ENCODE measurements at places on chromosomes 12 and 14.

- DNase-seq: no peak
Observed at GRCh38 chr12:318759-319515, 56.3 kb upstream of the SLC6A13 start.

DNA sequence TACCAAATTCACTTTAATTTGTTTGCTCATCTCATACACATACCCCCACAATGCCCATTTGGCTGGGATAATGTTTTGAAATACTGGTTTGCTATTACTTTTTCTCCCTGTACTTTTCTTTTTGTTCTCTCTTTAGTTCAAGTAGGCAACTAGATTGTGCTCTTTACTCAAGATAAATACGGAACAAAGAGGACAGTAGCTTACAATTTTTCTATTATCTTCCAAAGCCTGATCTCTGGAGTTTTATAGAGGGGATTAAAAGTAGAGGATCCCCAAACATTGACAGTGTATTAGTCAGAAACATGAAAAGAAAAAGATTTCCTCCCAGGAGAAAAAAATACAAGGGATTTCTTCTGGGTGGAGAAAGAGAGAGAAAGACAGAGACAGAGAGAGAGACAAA, 102.1 kb upstream of the FSCB start:
- no peak for DNase-seq

DNA sequence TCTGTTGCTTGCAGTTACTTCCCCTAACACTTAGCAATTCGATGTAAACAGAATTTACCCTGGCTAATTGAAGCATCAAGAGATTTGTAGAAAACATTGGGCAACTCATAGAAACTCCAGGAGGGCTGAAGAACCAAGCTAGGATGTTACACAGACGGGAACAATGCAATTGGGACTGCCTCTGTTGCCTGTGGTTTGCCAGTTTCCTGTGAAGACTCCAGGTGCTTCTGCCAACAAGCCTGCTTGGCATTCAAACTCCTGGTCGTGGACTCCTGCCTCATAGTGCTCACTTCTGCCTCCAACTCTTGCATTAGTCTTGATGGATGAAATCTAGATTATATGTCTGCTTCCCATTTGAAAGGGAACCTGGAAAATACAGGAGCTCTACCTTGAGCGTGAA, 246.0 kb downstream of the BMP4 start:
- DNase-seq: peak; percentile 26

DNA sequence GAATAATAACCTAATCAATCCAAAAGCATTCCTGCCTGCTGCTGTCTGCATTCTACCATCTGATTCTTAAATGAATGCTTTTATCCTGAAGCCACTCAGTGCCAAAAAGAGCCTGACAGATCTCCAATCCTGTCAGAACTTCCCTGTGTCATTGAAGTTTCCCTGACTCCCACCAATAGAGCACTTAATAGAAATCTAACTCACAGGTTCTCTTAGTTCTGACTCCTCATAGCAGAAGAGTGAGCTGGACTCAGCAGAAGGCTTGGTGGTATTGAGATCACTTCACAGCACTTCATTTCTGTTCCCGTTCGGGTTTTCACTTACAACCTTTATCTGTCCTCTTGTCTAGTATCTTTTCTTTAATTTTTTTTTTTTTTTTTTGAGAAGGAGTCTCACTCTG, 102.6 kb downstream of the OTOGL start:
- DNase-seq: no peak

DNA sequence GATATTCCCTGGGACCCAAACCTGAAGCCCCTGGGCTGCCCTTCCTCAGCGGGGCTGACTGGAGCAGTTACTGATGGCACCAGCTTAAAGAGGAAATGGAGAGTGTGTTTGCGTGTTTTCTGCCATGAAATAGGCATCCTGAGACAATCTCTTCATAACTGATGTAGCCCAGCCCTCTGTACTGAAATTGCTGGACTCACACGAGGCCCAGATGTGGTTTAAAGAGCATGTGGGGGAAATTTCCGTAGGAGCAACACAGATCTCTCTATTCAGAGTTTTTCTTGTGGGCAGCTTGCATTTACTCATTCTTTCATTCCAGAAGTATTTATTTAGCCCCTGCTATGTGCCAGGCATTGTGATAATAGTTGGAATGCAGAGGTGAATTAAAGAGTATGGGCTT, 782.1 kb upstream of the TBX3 start:
- DNase-seq: no peak

DNA sequence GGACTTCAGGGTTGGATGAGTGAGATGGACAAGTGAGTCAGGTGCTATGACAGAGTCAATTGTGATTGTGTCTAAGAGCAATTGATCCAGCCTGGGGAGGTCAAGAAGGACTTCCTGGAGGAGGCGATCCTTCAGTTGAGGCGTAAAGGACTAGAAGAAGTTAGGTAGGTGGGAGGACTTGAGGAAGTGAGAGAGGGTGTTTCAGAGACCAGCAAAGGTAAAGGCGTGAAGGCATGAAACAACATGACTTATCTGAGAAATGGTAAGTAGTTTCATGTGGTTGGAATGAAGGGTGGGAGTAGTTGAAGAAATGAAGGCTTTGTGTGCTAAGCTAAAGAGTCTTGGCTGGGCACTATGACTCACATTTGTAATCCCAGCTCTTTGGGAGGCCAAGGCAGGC, 48.9 kb upstream of the PPP1CC start:
- peak; percentile 6 for DNase-seq

GRCh38 chr12:110403146-110403975, at the start of gene ANAPC7:
Gene ANAPC7 (minus strand): TSS chr12:110403708. CDS start chr12:110403627, 81 bp downstream.
- DNase-seq: peak; percentile 80

GRCh38 chr12:102232446-102232845, 34.8 kb upstream of the PMCH start:
- no peak for DNase-seq

- peak; percentile 32 for DNase-seq
Observed at GRCh38 chr12:27178723-27179399, 65.2 kb upstream of the STK38L start.

DNA sequence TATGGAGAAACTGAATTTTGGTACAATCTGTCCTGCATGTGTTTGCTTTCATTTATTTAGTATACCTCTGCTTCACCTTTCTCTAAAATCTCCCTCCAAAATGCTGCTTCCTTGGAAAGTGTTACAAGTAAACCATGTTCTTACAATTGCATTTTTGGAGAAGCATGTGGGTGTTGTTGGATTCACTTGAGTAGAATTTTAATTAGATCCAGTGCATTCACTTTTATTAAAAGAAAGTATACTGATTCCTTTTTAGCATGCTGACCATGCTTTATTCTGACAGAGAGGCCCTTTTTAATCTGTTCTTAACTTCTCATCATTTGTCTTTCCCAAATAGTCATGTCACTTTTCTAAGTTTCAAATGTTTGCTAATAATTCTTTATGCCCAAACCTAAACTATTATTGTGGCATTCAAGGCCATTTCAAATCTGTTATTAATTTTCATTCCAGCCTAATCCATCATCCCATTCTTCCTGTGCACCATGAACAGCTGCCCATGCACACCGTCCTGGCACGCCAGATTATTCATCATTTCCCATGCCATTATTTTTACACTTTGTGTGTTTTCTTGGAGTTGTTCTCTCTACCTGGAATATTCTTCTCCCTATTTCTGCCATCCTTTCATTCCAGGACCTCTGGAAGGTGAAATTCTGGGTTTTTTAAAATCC, 90.7 kb downstream of the METTL25 start:
- no peak for DNase-seq

- no peak for DNase-seq
Observed at GRCh38 chr14:99183311-99183710, 88.7 kb downstream of the BCL11B start.

GRCh38 chr12:39866135-39866534, 239.7 kb downstream of the SLC2A13 start:
- DNase-seq: no peak

DNA sequence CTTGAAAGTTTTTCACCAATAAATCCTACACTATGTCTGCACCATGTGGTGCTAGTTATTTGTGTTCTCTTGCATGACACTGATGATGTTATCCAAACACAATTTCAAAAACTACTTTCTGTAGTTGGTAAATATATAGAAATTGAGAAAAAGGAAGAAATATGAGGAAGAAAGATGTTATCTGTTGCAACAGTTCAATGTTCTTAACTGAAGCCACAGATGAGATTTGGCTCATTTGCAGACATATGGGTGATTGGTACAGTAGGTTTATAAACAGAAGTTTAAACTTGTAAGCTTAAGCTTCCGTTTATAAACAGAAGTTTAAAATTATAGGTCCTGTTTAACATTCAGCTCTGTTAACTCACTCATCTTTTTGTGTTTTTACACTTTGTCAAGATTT, at the start of gene CLEC12A:
TSS of gene CLEC12A (plus strand) at position 229 of the 400 bp plus-strand sequence. CDS start 188 bp downstream, outside the sequence.
- DNase-seq: no peak

DNA sequence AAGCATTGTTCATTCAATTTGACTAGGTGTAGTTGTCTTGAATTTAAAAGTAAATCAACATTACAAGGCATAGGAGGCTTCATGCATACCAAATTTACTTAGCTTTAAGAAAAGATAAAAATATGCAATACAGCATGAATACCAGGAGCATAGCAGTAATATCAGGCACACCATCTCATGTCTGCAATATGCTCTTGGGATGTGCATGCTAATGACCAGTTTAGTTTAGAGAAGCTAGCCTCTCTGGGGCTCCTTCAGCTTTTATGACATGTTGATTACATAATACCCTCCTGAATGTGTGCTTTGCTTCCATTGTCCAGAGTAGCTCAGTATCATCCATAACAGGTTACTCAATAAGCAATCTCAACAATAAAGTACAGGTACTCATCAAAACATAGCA, 497.2 kb downstream of the FLRT2 start:
- no peak for DNase-seq

DNA sequence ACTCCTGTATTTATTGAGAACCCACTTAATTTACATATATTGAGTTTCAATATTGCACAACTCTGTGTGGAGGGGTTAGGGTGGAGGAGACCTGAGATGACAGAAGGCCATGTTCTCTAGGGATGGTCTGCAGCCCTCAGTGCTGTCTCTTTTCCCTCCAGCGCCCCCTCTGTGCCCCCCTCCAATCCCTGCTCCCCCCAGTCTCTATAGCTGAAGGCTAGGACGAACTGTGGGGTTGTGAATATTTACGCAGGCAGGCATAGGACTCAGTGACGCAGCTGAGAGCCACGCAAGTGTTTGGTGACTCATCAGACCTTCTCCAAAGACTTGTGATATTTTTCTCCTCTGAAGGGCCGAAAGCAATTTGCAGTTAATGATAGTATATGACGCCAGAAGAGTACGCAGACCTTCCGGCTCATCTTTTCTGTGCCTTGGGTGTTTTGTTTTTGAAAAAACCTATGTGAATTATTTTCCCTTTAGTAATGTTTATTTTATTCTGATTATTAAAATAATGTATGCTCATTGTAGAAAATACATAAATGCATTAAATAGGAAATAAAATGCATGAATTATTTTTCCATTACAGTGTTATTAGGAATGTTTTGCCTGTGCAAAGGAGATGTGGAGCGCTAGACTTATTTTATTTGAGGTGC, 85.3 kb downstream of the SLC25A47 start:
- no peak for DNase-seq

DNA sequence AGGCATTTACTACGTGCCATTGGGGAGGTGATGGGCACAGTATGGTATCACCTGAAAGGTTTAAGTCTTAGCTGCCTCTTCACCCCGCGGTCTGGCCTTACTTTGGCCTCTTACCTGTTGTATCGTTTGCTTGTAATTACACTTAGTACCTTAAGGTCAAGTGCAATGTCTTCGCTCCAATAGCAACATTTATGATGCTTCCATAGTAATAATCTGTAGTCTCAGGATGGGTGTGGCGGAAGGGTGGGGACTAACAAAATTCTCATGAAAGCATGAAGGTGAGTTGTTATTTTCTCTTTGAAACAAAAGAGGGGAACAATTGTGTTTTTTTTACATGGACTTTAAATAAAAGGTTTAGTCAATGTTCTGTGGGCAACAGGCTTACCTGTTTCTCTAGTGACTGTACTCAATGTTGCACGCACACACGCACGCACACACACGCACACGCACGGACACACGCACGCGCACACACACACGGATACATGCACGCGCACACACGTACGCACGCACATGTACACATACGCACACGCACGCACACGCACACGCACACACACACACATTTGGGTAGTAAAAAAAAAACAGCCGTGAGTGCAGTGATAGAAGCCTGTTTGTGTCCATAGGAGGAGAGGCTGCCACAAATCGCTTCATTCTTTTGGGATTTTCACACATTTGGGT, 91.4 kb downstream of the DNAH10 start:
- DNase-seq: no peak

GRCh38 chr12:109532721-109533486, 40.4 kb downstream of the MMAB start:
- DNase-seq: no peak

All from renal cortical epithelial cell (primary cell).